ENCODE measurements at places on chromosomes 5 and 9.

DNA sequence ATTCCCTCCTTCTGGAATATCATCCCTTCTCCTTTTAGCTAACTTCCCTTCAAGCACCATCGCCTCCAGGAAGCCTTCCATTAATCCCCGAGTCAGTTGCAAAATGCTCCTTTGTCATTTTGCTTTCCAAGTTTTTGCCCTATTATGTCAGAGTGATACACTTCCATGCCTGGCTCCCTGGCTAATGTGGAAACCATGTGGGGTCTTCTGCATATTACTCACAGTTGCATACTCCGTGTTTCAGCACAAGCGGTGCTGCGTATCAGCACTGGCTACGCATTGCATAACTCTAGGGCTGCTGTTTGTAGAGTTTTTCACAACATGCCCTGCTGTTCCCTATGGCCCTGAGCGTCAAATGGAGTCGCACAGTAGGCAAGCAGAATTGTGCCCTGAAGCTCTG lies 1.9 kb downstream of the TEX53 start:
- no peak for DNase-seq

GRCh38 chr9:107190061-107190935 lies 92.8 kb upstream of the RAD23B start:
- DNase-seq, result no peak

DNA sequence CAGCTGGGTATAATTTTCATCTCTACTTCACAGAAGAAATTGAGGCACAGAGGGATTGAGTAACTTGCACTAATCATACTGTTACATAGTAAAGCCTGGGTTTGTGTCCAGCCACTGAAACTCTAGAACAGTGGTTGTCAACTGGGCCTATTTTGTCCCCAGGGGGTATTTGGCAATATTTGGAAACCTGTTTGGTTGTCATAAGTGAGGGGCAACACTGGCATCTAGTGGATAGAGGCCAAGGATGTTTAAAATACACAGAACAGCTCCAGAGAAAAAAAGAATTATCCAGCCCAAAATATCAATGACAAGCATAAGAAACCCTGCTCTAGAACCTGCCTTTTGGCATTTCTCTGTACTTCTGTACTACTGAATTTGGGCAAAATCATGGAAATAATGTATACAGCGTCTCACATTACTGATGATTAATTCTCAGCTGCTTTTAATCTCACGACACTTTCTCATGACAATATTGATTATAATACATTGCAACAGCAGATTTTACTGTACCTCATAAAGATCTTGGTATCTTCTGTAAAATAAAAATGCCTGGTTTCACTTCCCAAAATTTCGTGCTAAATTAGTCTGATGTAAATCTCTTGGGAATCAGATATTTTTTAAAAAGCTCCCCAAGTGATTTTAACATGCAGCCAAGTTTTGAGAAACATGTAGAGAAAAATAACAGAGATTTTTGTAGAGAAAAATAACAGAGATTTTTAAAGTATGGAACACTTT lies 112.7 kb downstream of the RORB start:
- no peak for DNase-seq

DNA sequence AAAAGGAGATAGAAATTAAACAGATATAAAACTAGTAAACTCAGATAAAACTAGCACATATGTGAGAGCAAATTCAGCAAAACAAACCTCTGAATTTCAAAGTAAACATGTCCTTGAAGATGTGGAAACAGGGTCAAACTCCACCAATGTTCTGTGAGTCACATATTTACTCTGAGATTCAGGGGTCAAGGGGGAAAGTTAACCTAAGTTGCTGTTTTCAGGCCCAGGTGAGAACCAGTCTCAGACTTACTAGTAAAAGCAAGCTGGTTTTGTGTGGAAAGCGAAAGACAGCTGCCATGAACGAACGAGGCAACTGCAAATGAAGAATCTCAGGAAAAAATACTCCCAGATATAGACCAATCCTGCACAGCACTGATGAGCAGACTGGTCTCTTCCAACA lies 29.0 kb downstream of the PSMB7 start:
- DNase-seq, result no peak

Data from globus pallidus (tissue), 1 donor.